ENCODE measurements at places on chromosomes 6 and 20. TPM values are rescaled to one million over a fixed set of nuclear protein-coding genes. Genes with fewer than 3 reads are reported as not detected.

Gene EYA2
- total RNA-seq, result 0.12 TPM

DNA sequence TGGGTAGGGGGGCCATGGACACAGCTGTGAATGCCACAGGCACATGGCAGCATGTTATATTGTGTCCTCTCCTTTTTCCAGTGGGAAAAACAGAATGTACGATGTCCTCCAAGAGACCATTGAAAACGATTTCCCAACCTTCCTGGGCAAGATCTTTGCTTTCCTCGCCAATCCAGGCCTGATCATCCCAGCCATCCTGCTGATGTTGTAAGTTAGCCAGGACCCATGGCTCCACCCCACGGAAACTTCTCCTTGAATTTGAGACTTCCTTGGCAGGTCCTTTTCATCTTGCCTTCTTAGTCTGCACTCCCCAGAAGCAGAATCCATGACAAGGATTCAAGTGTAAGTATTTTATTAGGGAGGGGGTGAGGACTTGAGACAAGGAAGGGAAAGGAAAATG is 28.2 kb upstream of the NOP56 start:
- DNase-seq, result no peak
- H3K4me3 ChIP-seq, result no peak overlapping the region
- no peak overlapping the region for H3K27ac ChIP-seq
- H3K4me1 ChIP-seq, result peaks cover 7% of the 10 kb centered on the region
- H3K27me3 ChIP-seq, result peaks cover 21% of the 10 kb centered on the region

Gene SGK1
- 44.6 TPM for total RNA-seq

Gene CASP8AP2
- 27.2 TPM for total RNA-seq

Gene GRIK2
- not detected for total RNA-seq

Gene CCM2L
- total RNA-seq, result not detected

DNA sequence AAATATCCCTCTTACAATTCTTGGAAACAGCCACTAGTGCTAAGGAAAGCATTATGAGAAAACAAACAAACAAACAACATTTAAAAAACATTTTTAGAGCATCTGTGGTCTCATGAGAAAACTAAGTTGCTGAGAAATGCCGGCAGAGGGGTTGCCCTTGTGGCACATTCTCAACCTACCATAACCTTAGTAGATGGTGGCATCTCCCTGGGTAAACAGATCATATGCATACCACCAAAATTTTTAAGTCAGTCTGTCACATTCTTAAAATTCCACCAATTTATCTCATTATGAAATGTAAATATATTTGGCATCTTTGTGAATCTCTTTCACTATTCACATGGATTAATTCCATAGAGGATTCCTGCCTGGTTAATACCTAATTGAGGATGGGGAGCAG is 575.7 kb upstream of the MARCKS start:
- peaks cover 5% of the 10 kb centered on the region for H3K27me3 ChIP-seq
- no peaks in the 10 kb centered on the region for H3K36me3 ChIP-seq
- H3K4me3 ChIP-seq, result no peak overlapping the region
- no peak for DNase-seq
- H3K4me1 ChIP-seq, result no peaks in the 10 kb centered on the region

Gene RANBP9
- total RNA-seq, result 74.9 TPM

Gene FOXC1
- total RNA-seq, result 0.17 TPM

Gene COL10A1
- not detected for total RNA-seq

GRCh38 chr6:107711412-107712236 is 112.5 kb downstream of the SCML4 start:
- no peaks in the 10 kb centered on the region for H3K27me3 ChIP-seq
- peaks cover 68% of the 10 kb centered on the region for H3K4me1 ChIP-seq
- H3K27ac ChIP-seq, result no peak overlapping the region
- H3K36me3 ChIP-seq, result no peaks in the 10 kb centered on the region
- H3K4me3 ChIP-seq, result peak overlapping the region; percentile 86

GRCh38 chr6:75802366-75802765 is 53.3 kb downstream of the MYO6 start:
- H3K4me1 ChIP-seq, result no peaks in the 10 kb centered on the region
- no peak for DNase-seq
- H3K27me3 ChIP-seq, result peaks cover 7% of the 10 kb centered on the region
- no peak overlapping the region for H3K4me3 ChIP-seq
- H3K36me3 ChIP-seq, result no peaks in the 10 kb centered on the region
- H3K27ac ChIP-seq, result no peak overlapping the region

Gene TBXT
- total RNA-seq, result not detected

DNA sequence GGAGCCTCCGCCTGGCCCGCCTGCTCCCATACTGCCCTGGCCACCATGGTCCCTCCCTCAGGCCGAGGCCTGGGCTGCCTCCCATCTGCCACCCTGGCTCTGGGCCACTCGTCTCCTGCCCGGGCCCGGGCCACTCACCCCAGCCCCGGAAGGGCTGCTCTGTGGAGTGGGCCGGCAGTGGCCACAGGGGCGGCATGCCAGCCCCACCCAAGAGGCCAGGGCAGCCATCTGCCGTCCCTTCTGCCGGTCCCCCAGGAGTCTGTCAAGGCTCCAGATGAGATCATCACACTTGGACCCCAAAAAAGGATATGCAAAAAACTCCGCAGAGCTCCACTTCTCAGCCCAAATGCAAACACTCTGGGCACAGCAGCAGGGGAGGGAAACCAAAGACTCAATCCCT is 23.8 kb upstream of the TLDC2 start:
- H3K36me3 ChIP-seq, result no peaks in the 10 kb centered on the region
- peaks cover 7% of the 10 kb centered on the region for H3K4me1 ChIP-seq
- DNase-seq, result no peak
- no peak overlapping the region for H3K27ac ChIP-seq
- no peaks in the 10 kb centered on the region for H3K27me3 ChIP-seq

Gene SIRPB1
- total RNA-seq, result 1.6 TPM

GRCh38 chr6:158290659-158291058 is 21.6 kb upstream of the TULP4 start:
- peak overlapping the region; percentile 92 for H3K4me3 ChIP-seq
- no peaks in the 10 kb centered on the region for H3K27me3 ChIP-seq
- peaks cover 2% of the 10 kb centered on the region for H3K36me3 ChIP-seq
- DNase-seq, result peak; percentile 67
- H3K27ac ChIP-seq, result peak overlapping the region; percentile 96

Gene PEX7
- total RNA-seq, result 4.9 TPM

Gene BRPF3
- 26.8 TPM for total RNA-seq

Gene PDYN
- not detected for total RNA-seq

- H3K4me1 ChIP-seq, result no peaks in the 10 kb centered on the region
- H3K36me3 ChIP-seq, result no peaks in the 10 kb centered on the region
- DNase-seq, result no peak
- H3K4me3 ChIP-seq, result no peak overlapping the region
Measured at GRCh38 chr6:46906776-46907175, 15.0 kb downstream of the ADGRF5 start.

- H3K27me3 ChIP-seq, result no peaks in the 10 kb centered on the region
- DNase-seq, result no peak
Measured at GRCh38 chr6:53359843-53360092, 11.0 kb upstream of the ELOVL5 start.

Gene SCRT2
- total RNA-seq, result not detected

Gene PROKR2
- not detected for total RNA-seq

- H3K36me3 ChIP-seq, result peaks cover 1% of the 10 kb centered on the region
- H3K4me1 ChIP-seq, result no peaks in the 10 kb centered on the region
- peaks cover 6% of the 10 kb centered on the region for H3K27me3 ChIP-seq
- DNase-seq, result peak; percentile 0
- no peak overlapping the region for H3K4me3 ChIP-seq
Measured at GRCh38 chr6:85015396-85015990, 251.1 kb upstream of the TBX18 start.

GRCh38 chr6:145087034-145087433 is 648.3 kb downstream of the EPM2A start:
- peaks cover 4% of the 10 kb centered on the region for H3K27me3 ChIP-seq
- DNase-seq, result no peak
- no peaks in the 10 kb centered on the region for H3K36me3 ChIP-seq
- H3K4me3 ChIP-seq, result no peak overlapping the region
- H3K27ac ChIP-seq, result no peak overlapping the region
- no peaks in the 10 kb centered on the region for H3K4me1 ChIP-seq

GRCh38 chr6:95802978-95803377 is 212.8 kb upstream of the FUT9 start:
- no peaks in the 10 kb centered on the region for H3K36me3 ChIP-seq
- no peak for DNase-seq
- no peaks in the 10 kb centered on the region for H3K27me3 ChIP-seq
- no peak overlapping the region for H3K4me3 ChIP-seq
- no peaks in the 10 kb centered on the region for H3K4me1 ChIP-seq
- no peak overlapping the region for H3K27ac ChIP-seq

Gene MTFR2
- 29.4 TPM for total RNA-seq

- H3K36me3 ChIP-seq, result no peaks in the 10 kb centered on the region
- peaks cover 51% of the 10 kb centered on the region for H3K27me3 ChIP-seq
- DNase-seq, result no peak
- no peak overlapping the region for H3K4me3 ChIP-seq
- H3K4me1 ChIP-seq, result peaks cover 8% of the 10 kb centered on the region
Measured at GRCh38 chr6:29567991-29568390, 8.5 kb upstream of the UBD start.

DNA sequence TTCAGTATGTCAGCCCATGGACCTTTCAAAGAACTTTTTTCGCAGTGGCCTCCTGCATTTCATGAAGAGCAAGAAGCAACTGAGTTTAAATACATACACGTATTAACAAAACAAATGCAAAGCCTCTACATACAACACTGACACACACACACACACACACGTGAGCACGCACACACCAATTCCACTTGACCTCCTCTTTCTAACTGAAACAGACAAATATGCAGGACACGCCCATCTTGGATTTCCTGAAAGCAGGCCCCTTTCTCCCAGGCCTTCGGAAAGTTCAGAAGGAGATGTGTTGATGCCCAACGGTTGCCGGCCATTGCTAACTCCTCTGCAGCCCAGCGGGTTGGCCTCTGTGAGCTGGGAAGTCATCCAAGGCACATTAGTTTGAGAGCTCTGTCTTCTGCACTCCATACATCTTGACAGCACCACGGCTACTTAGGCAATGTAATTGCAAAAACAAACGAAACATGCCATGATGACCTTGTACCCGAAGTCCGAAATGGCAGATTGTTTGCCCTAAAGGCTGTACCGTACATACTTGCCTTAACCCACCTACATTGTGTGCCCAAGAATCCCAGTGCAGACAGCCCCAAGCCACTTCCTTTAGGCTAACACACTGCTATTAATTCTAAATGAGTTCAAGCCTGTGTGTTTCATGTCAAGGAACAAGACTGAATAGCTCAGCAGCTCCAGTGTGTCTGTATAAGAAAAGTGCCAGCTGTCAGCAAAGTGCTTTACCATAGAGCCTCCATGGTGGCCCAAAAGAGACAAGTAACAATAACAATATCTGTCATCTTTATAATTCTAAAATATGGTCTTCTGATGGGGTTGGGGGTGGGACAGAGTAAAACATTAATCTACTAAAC is 138.8 kb upstream of the RNF217 start:
- H3K36me3 ChIP-seq, result no peaks in the 10 kb centered on the region
- no peak for DNase-seq
- no peaks in the 10 kb centered on the region for H3K4me1 ChIP-seq
- H3K4me3 ChIP-seq, result no peak overlapping the region
- no peaks in the 10 kb centered on the region for H3K27me3 ChIP-seq

DNA sequence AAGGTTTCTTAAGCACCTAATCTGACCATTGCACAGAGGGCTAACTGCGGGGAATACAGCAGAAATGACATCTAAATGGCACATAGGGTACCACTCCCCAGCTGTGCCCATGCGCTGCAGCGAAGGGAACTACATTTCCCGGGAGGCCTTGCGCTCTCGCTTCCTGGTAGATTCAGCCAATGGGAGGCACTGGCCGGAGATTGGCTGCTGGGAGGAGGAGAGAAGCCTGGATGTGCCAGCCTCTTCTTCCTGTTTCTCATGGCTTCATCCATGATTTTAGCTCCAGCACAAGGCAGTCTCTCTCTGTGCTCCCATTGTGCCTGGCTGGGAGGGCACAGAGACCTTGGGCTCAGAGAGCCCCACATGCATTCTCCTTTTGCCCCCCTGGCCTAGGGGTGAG is 101.7 kb upstream of the FOXA2 start:
- H3K36me3 ChIP-seq, result no peaks in the 10 kb centered on the region
- no peak for DNase-seq
- H3K27me3 ChIP-seq, result no peaks in the 10 kb centered on the region
- H3K27ac ChIP-seq, result no peak overlapping the region
- no peak overlapping the region for H3K4me3 ChIP-seq

DNA sequence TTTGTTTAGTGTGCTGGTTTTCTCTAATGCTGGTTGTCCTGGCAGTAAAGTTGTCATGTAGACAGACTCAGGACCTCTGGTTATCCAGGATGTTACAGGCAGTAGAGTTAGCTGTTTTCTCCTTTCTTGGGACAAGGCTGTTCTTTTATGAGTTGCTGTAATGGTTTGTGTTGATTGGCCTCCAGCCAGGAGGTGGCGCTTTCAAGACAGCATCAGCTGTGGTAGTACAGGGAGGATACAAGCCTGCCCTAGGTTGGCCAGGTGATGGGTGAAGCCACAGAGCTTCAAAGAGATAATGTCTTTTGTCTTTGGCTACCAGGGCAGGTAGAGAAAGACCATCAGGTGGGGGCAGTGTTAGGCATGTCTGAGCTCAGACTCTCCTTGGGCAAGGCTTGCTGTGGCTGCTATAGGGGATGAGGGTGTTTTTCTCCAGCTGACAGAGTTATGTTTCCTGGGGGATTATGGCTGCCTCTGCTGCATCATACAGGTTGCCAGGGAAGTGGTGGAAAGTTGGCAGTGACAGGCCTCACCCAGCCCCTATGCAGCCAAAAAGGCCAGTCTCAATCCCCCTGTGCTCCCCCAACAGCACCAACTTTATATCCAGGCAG is 127.2 kb upstream of the TAB2 start:
- H3K27me3 ChIP-seq, result no peaks in the 10 kb centered on the region
- peaks cover 37% of the 10 kb centered on the region for H3K4me1 ChIP-seq
- H3K4me3 ChIP-seq, result no peak overlapping the region
- peak overlapping the region; percentile 26 for H3K27ac ChIP-seq
- DNase-seq, result peak; percentile 69

DNA sequence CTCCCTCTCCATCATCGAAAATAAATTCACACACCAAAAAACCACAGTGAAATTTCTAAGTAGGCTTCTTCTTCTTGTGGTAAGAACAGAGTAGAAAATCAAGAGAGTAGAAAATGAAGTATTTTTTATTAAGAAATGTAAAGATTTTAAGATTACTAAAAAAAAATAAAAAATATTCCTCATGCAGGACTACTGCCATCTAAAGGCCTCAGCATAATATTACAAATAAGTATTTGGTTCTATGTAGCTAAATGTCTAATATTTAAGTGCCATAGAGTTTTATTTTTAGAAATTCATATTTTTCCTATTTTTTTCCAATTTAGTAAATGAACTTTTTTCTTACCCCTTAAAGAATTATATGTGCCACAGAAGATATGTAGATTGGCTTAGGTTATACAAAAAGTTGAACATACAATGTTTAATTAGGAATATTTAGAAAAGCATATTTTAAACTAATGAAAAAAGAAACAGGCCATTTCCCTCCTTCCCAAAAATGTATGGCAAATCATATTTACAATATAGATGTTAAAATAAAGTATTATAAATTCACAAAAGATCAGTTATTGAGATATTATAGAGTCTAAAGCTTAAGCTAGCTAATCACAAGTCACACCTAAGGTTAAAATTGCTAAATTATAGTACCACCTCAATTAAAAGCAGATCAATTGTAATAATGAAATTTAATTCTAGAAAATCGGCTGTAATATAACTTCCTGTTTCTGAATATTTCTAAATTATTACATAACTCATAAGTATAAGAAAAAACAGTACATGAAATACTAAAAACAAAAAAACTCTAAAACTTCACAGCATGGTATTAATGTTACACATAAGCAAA is 3.5 kb upstream of the NT5DC1 start:
- no peak overlapping the region for H3K4me3 ChIP-seq
- H3K27ac ChIP-seq, result no peak overlapping the region
- H3K36me3 ChIP-seq, result peaks cover 2% of the 10 kb centered on the region
- DNase-seq, result no peak
- H3K4me1 ChIP-seq, result peaks cover 23% of the 10 kb centered on the region

Gene TP53INP2
- 10.2 TPM for total RNA-seq

- no peaks in the 10 kb centered on the region for H3K27me3 ChIP-seq
- no peak overlapping the region for H3K4me3 ChIP-seq
- H3K4me1 ChIP-seq, result no peaks in the 10 kb centered on the region
- DNase-seq, result no peak
Measured at GRCh38 chr20:48198929-48199451, 413.7 kb upstream of the SULF2 start.
